ENCODE measurements at places on chromosomes 13 and 19.
A peak's percentile ranks its signal among the peaks of the same experiment; 100 is the strongest.

DNA sequence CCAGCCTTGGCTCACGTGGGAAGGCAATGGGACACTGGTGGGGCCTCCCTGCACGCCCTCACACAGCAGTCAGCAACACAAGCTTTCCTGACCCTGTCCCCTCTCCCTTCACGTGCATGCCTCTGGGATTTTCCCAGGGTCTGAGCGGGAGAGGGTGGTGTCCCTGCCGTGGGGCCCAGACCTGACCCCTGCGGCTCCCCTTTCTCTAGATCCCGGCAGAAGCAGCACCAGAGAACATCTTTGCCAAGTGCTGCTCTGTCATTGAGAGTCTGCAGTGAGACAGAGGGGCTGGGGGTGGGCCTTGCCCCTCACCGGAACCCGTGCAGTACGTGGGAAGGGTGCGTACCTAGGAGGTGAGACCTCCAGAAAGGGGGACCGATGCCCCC, 12.6 kb downstream of the KHSRP start:
- no peak for DNase-seq

GRCh38 chr19:13817615-13818371, 22.6 kb downstream of the ZSWIM4 start:
- DNase-seq = no peak

DNA sequence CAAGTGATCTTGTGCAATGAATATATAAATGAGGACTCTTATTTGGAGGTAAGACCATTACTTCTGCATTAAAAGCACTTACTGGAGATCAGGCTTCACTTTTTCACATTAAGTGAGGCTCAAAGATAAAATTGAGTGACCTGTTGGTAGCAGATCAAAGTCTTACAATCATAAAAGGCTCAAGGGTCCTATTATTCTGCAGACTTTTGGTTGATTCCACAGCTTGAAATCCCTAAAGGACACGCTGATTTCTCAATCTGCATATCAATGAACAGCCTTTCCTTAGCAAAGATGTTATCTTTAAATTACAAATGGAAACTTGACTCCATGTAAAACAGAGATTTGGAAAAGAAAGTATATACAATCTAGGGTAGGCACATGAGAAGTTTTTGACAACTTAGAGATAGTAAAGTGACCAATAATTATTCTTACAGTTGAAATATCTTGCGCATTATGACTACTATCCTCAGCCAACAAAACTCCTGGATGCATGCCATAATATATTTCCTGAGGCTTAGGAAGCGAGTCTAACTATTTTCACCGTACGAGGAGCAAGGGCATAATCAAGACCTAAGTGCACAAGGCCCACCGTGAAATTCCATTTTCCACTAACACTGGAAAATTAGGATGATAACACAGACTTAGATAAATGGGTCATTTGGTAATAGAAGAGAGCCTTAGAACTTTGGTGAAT, 640.7 kb downstream of the LIG4 start:
- no peak for DNase-seq

DNA sequence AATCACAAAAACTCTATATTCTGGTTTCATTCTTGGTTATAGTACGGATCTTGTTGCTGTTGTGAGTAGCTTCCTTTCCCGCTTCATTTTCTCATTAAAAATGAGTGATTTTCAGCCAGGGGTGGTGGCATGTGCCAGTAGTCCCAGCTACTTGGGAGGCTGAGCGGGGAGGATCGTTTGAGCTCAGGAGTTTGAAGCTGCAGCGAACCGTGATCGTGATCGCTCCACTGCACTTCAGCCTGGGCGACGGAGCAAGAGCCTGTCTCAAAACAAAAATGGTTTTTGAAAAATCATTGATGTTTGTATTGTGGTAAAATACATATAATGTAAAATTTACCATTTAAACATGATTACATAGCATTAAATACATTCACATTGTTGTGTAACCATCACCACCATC, 71.6 kb upstream of the TM9SF2 start:
- DNase-seq = no peak

GRCh38 chr19:2207991-2208860, 27.9 kb downstream of the PLEKHJ1 start:
- DNase-seq = peak; percentile 73

- DNase-seq = no peak
Observed at GRCh38 chr19:20102097-20102496, 24.3 kb downstream of the ZNF90 start.

DNA sequence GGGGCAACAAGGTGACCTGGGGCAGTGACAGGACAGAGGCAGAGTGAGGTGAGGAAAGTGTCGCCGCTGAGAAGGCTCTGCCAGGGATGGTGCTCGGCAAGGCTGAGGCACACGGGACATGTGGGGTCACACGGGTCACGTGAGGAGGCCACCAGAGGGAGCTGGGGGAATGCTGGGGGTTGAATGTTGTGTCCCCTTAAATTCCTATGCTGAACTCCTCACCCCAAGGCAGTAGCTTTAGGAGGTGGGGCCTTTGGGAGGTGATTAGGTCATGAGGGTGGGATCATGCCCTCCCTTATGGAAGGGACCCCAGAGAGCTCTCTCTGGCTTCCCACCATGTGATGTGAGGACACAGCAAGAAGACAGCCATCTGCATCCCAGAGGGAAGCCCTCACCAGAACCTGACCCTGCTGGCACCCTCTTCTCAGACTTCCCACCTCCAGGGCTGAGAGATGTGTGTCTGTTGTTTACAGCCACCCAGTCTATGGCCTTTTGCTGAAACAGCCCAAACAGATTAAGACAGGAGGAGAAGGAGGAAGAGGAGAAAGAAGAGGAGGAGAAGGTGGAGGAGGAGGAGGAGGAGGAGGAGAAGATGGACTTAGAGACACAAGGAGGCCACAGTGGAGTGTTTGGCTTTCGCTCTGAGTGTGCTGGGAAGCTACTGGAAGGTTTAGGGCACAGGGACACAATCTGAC, 35.4 kb downstream of the RFX2 start:
- DNase-seq = no peak

GRCh38 chr19:16403151-16403977, 68.4 kb downstream of the EPS15L1 start:
- DNase-seq = no peak

DNA sequence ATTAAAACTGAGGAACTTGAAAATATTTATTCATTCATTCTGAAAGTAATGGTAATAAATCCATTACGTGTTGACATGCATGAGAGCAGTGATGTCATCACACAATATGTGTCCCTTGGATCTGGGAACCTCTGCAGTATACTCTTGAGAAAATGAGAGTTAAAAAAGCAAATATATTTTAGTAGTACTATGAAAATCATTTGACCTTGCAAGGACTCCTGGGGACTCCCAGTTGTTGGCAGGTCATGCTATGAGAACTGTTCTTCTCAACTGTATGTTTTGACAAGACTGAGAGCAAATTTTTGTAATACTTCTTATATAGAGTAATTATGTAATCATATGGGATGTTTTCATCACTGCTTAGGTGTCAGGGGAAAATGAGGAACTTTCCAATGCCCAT, 249.4 kb downstream of the PCCA start:
- no peak for DNase-seq

DNA sequence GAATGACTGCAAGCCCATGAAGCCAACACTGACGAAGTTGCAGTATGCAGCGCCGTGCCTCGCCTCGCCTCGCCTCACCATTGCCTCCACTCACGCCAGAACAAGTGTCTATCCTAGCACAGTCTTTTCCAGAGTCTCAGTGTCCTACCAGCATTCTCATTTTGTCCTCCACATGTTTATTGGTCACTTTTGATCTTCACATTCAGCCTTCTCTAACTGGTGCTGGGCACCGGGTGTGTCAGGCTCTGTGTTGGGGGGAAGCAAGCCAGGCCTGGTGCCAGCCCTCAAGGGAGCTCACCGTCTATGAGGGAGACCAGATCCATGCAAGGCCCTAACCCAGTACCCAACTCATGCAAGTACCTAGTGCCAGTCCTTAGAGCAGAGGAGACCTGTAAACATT, 69.7 kb upstream of the GPR183 start:
- DNase-seq = peak; percentile 31

DNA sequence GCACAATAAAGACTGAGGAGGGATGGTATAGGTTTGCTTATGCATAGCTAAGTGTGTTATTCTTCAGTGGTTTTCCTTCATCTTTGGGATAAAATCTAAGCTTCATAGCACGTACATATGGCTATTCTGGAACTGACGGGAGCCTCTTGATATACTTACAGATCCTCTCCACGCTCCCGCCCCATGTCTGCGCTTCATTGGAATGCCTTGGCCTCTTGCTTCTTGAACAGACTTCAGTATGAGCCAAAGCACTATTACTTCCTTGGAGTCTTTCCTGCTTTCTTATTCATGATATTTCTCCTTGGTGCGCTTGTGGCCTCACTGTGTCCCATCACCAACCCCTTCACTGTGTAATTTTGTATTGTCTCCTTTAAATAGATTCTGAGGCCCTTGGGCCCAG, 111.1 kb upstream of the RNF113B start:
- DNase-seq = no peak

DNA sequence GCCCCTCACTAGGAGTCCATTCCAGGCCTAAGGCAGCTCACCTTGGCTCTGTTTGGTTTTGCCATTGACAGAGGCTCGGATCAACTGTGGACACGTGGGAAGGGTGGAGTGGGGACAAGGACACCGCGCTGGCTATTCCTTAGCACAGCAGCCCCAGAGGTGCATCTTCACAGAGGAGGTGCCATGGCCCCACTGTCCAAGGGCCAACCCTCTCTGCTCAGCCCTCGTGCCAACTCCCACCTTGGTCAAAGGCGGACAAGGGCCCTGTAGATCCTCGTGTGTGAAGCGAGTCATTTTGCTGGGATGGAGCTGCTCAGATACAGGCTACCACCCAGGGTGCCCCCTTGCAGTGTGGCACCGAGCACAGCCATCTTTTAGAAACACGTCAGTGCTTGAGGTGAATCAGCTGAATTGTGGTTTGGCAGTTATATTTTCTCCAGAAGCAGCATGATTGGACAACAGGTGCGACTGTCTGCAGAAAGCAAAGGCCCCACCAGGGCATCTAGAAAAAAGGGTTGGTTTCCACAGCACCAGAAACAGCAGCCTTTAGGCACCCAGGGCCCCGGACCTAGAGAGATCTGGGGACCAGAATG, 192.1 kb upstream of the GPR12 start:
- DNase-seq = no peak

DNA sequence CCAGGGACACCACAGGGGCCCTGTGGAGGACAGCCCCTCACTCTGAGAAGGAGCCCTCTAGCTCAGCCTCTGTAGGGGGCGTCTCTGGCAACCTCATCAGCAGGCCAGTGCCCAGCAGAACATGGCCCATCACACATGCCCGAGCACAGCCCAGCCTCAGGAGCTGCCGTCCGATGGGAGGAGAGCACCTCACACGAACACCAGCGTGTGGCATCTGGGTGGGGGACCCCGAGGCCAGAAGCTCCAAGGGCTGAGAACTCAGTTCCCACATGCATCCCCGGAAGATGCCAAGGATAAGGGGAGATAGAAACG, 11.3 kb downstream of the SH3GL1 start:
- DNase-seq = no peak

Measured in activated CD8-positive, alpha-beta memory T cell treated with anti-CD3 and anti-CD28 coated beads, Interleukin-2, amount 10 ng/mL, durations not matched to agents 7 days and 5 days (primary cell).